ENCODE measurements at places on chromosomes 12 and 14.

- DNase-seq = no peak
Observed at GRCh38 chr12:57695770-57696432, 2.0 kb downstream of the OS9 start.

DNA sequence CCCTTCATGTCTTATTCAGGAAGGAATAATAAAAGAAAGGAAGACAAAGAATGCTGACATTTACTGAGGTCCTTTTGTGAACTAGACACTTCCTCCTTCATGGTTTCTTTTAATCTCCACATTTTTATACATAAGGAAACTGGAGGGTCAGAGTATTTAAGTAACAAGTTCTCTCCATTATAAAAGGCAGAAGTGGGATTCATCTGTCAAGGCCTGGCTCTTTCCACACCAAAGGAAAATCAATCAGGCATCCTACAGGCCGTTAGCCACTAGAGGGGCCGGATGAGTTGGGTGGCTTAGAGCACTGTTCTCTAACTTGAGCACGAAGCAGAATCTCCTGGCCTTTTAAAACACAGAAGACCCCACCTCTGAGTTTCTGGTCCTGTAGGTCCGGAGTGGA, 36.8 kb upstream of the NINJ2 start:
- no peak for DNase-seq

DNA sequence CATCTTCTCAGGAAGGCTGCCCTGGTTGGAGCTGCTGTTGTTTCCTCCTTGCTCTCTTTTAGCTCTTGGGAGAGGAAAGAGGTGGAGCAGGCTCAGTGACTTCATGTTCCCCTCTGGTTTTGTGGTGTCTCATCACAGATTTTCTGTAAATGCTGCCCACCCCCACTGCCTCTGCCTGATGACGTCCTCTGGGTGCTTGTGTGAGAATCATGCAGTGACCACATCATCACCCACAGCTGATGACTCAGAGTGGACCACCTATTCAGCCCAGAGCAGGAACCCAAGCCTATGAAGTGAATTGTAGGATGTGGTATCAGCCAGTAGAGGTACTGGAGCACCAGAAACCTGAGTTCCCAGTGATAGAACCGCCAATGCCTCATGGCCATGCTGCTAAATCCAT, at the start of gene GZMB:
GZMB (minus strand) TSS at position 33 of the 400 bp plus-strand sequence; CDS start at position 3, 30 bp downstream.
- DNase-seq = no peak

GRCh38 chr12:120399531-120399930, 30.6 kb upstream of the MSI1 start:
- DNase-seq = no peak

DNA sequence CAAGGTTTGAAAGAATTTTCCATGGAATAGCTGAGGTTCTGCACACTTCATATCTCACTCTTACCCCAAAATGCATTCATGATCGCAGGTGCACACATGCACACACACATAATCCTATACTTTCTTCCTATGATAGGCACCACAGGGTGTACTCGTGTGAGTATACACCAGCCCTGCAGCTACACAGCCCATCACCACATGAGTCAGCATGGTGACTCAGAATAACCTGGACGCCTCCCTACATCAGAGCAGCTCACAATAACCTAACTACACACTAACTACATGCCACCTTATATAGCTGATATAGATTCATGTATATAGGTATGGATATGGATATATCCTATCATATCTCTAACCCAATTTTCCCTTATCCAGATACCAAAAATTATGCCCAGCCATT, 850.2 kb upstream of the TMEM132C start:
- DNase-seq = no peak

DNA sequence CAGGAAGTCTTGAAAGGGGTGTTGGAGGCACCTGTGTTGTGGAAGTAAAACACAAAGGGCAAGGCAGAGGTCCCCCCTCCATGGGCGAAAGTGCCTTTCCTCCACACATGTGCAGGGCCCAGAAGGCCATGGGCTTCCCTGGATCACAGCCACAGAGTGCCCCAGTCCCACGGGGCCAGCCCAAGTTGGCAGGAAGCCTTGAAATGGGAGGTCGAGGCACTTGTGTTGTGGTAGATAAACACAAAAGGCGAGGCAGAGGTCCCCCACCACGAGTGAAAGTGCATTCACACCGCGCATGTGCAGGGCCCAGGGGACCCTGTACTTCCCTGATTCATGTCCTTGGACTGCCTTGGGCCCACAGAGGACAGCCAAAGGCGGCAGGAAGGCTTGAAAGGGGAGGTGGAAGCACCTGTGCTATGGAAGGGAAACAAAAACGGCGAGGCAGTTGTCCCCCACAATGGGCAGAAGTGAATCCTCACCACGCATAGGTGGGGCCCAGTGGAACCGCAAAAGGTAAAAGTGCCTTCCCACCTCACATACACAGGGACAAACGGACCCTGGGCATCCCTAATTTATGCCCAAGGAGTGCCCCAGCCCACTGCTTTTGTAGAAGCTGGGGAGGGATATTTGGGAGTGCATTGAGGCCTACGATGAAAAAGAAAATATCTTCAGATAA, 585.4 kb downstream of the ALG10 start:
- DNase-seq = no peak

DNA sequence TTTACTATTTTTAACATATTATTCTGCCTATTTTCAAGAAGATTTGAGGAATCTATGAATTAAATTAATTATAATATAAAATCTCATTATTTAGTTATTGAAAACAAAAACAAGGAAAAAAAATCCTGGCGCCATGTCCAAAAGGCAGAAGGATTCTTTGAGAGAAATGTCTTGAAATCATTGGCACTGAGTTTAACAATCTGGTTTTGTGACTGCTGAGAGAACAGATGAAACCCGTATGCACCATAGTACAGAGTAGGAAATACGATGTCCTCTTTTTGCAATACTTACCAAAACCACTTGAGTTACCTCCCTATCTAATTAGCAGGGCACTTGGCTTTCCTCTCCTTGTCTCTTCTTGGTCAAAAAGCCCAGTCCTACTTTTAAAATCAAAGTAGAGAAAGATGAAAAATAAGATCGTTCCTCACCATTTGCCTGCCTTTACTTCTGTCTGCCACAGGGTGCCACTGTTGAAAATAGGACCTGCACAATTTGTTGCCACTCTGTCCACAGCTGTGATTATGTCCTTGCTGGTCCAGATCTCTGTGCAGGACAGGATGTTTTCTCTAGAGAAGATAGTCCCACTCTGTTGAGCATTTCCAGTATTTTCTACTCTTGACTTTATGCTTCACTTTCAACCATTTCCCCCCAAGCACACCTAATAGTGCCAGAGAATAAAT, 179.7 kb downstream of the PDZRN4 start:
- no peak for DNase-seq

DNA sequence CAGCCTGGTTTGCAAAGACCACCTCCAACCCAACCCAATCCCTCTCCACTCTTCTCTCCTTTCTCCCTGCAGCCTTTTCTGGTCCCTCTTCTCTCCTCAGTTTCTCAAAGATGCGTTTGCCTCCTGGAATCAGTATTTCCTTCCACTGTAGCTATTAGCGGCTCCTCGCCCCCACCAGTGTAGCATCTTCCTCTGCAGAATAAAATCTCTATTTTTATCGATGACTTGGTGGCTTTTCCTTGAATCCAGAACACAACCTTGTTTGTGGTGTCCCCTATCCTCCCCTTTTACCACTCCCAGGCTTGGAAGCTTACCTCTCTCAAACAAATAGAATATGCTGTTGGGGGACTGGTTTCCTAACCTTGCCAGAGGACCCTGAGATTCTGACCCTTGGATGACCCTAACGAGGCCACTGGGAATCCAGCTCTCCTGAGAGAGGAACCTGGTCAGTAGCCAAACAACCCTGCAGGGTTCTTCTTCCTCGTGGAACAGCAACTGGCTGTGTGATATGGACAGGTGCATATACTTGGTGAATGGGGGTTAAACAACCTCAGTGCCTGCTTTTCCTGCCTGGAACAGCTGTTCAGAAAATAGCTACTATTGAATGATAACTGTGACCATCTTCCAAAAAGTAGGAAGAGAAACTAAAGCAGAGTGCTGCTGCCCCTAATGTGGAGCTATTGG, 4.4 kb downstream of the WNT1 start:
- DNase-seq = no peak
